Activated naive CD8-positive, alpha-beta T cell treated with anti-CD3 and anti-CD28 coated beads, Interleukin-2, amount 10 ng/mL, durations not matched to agents 7 days and 5 days (primary cell): ENCODE measurements at places on chromosomes 7 and 10.
A peak's percentile ranks its signal among the peaks of the same experiment; 100 is the strongest.

DNA sequence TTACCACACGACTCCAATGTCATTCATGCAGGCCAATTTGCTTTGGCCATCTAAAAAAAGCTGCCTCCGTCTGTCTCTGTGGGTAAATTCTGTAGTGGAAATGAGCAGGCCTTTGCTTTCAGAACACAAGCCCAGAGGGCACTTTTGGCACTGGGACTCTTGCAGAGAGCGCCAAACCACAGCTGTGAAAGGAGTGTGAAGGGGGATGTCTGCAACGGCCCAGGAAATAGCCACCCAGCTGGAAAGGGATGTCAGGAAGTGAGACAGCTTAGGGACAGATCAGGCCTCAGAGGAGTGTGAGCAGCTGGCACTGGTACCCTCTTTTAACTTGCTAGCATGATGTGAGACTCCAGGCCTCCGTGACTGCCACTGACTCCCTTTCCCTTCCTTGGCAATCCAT lies 152.4 kb downstream of the DKK1 start:
- no peak overlapping the region for H3K27ac ChIP-seq
- H3K4me3 ChIP-seq, result no peak overlapping the region
- DNase-seq, result no peak
- no peaks in the 10 kb centered on the region for H3K36me3 ChIP-seq

- H3K27ac ChIP-seq, result no peak overlapping the region
- peaks cover 14% of the 10 kb centered on the region for H3K36me3 ChIP-seq
- H3K27me3 ChIP-seq, result no peaks in the 10 kb centered on the region
Measured at GRCh38 chr7:7870555-7870954, 98.0 kb upstream of the GLCCI1 start.

DNA sequence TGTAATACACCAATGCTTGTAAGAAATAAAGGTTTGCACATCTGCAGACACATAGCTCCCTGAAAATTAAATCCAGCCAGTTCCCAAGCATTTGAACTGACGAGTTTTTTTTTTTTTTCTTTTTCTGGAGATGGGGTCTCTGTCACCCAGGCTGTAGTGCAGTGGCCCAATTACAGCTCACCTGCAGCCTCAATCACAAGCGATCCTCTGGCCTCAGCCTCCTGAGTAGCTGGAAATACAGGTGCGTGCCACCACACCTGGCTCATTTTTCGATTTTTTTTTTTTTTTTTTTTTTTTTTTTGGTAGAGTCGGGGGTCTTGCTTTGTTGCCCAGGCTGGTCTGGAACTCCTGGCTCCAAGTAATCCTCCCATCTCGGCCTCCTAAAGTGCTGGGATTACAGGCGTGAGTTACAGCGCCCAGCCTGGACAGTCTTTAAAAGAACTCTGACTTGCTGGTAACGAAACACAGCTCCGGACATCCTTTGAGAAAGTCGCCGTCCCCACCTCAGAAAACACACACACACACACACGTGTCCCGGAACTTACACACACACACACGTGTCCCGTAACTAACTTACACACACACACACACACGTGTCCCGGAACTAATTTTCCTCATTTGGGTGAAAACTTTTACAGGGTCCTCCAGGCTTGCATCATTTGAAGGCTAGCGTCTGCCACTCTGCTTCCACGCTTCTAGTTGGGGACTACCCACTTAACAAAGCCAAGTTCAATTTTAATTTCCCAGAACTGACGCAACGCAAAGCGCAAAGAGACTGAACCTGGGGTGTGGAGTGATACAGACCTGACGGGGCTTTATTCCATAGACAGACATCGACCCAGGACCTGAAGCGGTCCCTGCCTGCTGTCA lies 18.6 kb downstream of the OCM2 start:
- H3K4me3 ChIP-seq, result peak overlapping the region; percentile 95
- no peak for DNase-seq
- H3K27ac ChIP-seq, result peak overlapping the region; percentile 89
- no peaks in the 10 kb centered on the region for H3K27me3 ChIP-seq

DNA sequence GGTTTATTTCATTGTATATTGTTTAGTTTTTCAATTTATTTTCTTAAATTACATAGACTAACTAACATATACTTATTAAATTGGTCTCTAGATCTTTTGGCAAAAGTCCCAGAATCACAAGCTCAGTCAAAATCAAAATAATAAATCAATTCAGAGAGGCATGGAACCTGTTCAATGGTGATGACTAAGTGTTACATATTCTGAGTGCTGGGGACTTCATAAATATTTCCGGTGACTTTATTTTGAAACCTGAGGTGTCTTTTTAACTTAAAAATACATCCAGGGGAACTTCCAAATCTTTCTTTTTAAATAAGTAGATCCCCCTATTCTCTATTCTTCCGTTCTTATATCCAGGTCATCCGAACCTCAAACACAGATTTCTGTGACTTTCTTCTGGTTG lies 89.6 kb upstream of the ZNF804B start:
- no peak overlapping the region for H3K27ac ChIP-seq
- no peaks in the 10 kb centered on the region for H3K36me3 ChIP-seq
- no peak overlapping the region for H3K4me3 ChIP-seq
- DNase-seq, result no peak

- H3K36me3 ChIP-seq, result peaks cover 8% of the 10 kb centered on the region
- peak; percentile 64 for DNase-seq
- H3K27ac ChIP-seq, result peak overlapping the region; percentile 67
- H3K27me3 ChIP-seq, result no peaks in the 10 kb centered on the region
- H3K4me1 ChIP-seq, result peaks cover 10% of the 10 kb centered on the region
Measured at GRCh38 chr7:2231992-2232765, 566 bp downstream of the MAD1L1 start.

DNA sequence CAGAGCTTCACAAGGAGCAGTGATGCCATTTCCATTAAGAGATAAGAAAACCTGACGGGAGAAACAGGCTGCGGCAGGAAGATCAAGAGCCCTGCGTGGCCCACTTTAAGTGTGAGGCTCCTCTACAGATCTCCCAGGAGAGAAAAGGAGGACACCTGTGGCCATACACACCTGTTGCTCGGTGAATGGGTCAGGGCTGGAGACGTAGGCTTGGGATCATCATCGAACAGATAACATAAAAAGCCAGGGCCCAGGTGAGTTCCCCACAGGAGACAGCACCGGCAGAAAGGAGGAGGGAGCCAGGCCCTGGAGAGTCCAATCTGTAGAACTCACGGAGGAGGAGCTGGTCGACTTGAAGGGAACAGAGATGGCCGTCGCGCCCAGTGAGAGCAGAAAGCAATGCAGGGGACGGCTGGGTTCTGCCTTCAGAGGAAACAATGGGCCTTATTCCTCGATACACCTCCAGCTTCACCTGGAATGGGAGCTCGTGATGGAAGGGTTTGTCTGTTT lies 556.8 kb downstream of the DNAJB6 start:
- H3K4me1 ChIP-seq, result peaks cover 9% of the 10 kb centered on the region
- H3K4me3 ChIP-seq, result no peak overlapping the region
- no peaks in the 10 kb centered on the region for H3K27me3 ChIP-seq
- no peak overlapping the region for H3K27ac ChIP-seq
- DNase-seq, result no peak

DNA sequence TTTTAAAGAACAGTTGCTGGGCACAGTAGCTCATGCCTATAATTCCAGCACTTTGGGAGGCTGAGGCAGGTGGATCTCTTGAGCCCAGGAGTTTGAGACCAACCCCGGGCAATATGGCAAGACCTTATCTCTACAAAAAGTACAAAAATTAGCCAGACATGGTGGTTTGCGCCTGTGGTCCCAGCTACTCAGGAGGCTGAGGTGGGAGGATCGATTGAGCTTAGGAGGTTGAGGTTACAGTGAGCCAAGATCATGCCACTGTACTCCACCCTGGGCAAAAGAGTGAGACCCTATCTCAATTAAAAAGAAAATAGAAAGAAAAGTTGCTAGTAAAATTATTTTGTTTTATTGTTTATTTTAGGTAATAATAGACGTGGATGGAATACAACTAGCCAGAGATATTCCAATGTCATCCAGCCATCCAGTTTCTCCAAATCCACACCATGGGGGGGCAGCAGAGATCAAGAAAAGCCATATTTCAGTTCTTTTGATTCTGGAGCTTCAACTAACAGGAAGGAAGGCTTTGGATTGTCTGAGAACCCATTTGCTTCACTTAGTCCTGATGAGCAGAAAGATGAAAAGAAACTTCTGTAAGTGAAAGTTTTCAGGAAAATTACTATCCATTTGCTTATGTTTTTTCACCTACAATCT lies 3.0 kb downstream of the NUP42 start:
- peaks cover 33% of the 10 kb centered on the region for H3K4me1 ChIP-seq
- H3K36me3 ChIP-seq, result peaks cover 15% of the 10 kb centered on the region
- H3K27me3 ChIP-seq, result no peaks in the 10 kb centered on the region
- H3K4me3 ChIP-seq, result no peak overlapping the region
- DNase-seq, result no peak

- DNase-seq, result no peak
- no peaks in the 10 kb centered on the region for H3K4me1 ChIP-seq
- H3K4me3 ChIP-seq, result no peak overlapping the region
- H3K27me3 ChIP-seq, result peaks cover 13% of the 10 kb centered on the region
- no peak overlapping the region for H3K27ac ChIP-seq
- H3K36me3 ChIP-seq, result no peaks in the 10 kb centered on the region
Measured at GRCh38 chr10:22294694-22295093, 21.5 kb upstream of the COMMD3 start.

- no peaks in the 10 kb centered on the region for H3K27me3 ChIP-seq
- H3K27ac ChIP-seq, result no peak overlapping the region
- H3K4me3 ChIP-seq, result no peak overlapping the region
- no peaks in the 10 kb centered on the region for H3K36me3 ChIP-seq
- no peak for DNase-seq
- H3K4me1 ChIP-seq, result no peaks in the 10 kb centered on the region
Measured at GRCh38 chr10:128851726-128852125, 615.3 kb upstream of the MGMT start.

DNA sequence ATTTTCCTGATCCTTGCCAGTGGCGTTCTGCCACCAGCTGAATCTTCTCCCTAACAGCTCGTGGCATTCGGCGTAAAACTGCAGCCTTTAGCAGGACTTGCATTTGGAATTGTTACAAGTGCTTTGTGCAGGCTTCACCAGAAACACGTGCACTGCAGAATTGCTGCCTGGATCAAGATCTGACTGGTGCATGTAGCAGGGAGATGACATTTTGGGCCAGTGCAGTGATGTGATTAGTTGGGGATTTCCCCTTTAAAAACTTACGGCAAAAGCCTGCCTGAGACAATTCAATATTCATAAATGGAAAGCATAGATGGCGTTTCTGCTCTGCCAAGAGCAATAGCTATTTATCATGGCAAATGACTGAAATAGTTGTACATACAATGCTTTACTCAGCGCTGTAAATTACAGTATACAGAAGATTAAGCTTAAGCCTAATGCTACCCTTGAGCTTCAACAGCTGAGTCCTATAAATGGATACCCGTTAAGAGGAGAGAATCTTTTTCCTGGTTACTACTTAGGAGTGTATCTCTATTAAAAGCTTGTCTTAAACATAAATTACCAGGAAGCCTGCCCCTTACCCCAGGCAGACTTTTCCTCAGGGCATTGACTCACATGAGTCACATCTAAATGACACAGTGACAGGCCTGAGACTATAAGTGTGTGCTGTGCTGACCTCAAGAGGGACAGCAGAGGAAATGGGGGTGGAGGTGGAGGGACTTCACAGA lies 106.3 kb downstream of the ATXN7L1 start:
- no peak for DNase-seq
- peaks cover 2% of the 10 kb centered on the region for H3K27me3 ChIP-seq
- H3K4me3 ChIP-seq, result no peak overlapping the region
- H3K4me1 ChIP-seq, result no peaks in the 10 kb centered on the region

GRCh38 chr10:34192646-34193045 lies 622.5 kb downstream of the PARD3 start:
- H3K4me1 ChIP-seq, result no peaks in the 10 kb centered on the region
- DNase-seq, result no peak
- H3K27ac ChIP-seq, result no peak overlapping the region
- peaks cover 11% of the 10 kb centered on the region for H3K27me3 ChIP-seq

- no peaks in the 10 kb centered on the region for H3K36me3 ChIP-seq
- no peak overlapping the region for H3K27ac ChIP-seq
- no peak for DNase-seq
- H3K4me1 ChIP-seq, result no peaks in the 10 kb centered on the region
- H3K4me3 ChIP-seq, result no peak overlapping the region
Measured at GRCh38 chr7:84117304-84117703, 77.3 kb downstream of the SEMA3A start.

DNA sequence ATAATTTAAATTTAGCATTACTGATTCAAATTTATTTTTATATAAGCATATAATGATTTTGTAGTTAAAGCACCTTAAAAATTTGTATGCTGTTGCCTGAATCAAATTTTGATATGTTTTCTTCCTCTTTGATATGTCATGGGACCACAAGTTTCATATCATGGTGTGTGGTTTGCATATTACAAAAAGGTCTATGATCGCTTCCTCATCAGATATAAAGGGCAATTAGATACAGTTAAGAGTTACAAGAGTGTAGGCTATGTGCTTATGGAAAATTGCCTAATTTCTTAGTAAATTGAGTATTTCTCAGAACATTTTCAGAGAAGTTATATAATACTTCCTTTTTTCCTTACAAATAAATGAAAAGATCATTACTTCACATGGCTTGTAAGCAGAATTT lies 22.2 kb downstream of the MRC1 start:
- DNase-seq, result no peak
- peaks cover 6% of the 10 kb centered on the region for H3K27me3 ChIP-seq
- H3K4me1 ChIP-seq, result no peaks in the 10 kb centered on the region
- H3K27ac ChIP-seq, result no peak overlapping the region
- H3K4me3 ChIP-seq, result no peak overlapping the region
- no peaks in the 10 kb centered on the region for H3K36me3 ChIP-seq

DNA sequence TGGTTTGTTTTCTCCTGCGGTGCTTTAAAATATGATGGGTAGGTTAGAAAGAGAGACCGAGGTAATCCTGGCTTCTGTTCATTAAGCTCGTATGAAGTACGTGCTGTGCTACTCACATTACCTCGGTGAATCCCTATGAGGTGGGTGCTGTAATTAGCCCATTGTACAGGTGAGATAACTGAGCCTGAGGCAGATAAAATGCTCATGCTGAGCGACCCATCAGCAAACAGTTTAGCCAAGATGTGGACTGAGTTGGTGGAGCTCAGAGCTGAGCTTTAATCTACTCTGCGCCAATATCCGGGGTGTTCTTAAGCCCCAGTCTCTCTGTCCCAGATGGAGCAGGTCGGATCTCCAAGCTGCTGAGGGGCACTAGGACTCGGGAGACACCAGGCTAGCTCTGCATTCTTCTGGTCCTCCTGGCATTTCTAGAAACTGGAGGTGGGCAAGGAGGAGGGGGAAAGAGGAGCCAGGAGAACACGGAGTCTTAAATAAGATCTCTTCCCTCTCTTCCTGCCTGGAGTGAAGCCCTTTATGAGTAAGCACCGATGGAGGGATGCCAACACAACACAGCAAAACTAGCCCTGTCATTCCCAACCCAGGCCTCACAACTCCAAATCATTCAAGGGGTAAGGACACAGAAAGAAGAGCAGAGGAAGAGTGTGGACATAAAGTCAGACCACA lies 458.5 kb downstream of the KCNMA1 start:
- no peak for DNase-seq
- peaks cover 2% of the 10 kb centered on the region for H3K4me1 ChIP-seq
- peaks cover 5% of the 10 kb centered on the region for H3K27me3 ChIP-seq
- H3K36me3 ChIP-seq, result no peaks in the 10 kb centered on the region
- H3K4me3 ChIP-seq, result no peak overlapping the region

GRCh38 chr10:79349072-79349491 lies 1.8 kb downstream of the PPIF start:
- H3K4me3 ChIP-seq, result peak overlapping the region; percentile 91
- DNase-seq, result no peak
- H3K27me3 ChIP-seq, result no peaks in the 10 kb centered on the region
- H3K36me3 ChIP-seq, result peaks cover 36% of the 10 kb centered on the region
- H3K27ac ChIP-seq, result peak overlapping the region; percentile 89
